Cerebellar nuclear complex (tissue), 1 donor: ENCODE measurements at places on chromosomes 16 and 17.

GRCh38 chr16:89052890-89053724 lies 40.5 kb upstream of the ACSF3 start:
- DNase-seq = peak; percentile 67

- no peak for DNase-seq
These were observed 72.1 kb downstream of the AMFR start for GRCh38 chr16:56353054-56353921.

DNA sequence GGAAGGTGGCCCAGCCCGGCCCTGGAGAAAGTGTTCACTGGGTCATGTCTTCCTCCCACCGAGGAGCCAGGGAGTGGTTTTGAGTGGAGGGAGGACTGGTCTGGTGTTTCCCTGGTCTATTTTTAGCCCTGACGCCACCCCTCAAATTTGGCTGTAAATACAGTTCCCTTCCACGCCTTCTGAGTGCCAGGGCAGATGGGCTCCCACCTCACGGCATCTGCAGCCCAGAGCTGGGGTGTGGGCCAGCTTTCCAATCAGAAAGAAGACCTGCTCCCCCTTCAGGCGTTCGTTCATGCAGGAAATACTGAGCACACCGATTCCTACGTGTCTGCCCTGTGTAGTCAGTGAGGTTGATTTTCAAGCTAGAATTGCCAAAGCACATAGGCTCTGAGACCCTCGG lies 53.7 kb downstream of the SNX20 start:
- no peak for DNase-seq

GRCh38 chr17:4519361-4519788 lies 20.7 kb downstream of the SPNS2 start:
- no peak for DNase-seq

GRCh38 chr17:49515196-49515770 lies 20.2 kb downstream of the NGFR start:
- peak; percentile 91 for DNase-seq

DNA sequence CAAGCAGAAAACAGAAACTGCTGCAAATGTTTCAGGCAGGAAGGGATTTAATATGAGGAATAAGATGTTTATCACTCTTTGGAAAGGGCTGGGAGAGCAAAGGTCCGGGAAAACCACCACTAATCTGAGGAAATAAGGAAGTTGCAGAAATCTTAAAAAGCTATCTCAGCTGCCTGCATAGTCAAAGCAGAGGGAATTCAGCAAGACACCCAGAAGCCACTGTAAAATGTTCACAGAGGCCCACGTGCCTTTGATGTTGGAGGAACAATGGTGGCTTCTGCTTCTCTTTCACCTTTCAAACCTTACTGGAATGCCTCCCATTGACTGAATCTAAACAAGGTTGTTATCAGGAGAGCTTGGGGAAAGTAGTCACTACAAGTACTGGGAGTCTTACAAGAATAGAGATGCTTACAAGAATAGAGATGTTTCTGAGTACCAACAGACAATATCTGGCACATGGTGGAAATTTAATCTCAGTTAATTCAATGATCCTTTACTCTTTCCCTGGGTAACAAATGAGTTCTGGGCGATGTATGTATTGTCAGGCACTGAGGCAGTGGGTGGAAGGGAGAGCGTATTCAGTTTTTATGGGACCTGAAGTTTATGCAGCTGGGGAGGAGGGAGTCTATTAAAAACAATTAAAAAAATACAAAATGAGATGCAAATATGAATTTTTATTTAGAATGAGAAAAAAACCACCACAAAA lies 56.1 kb upstream of the MED13 start:
- no peak for DNase-seq

DNA sequence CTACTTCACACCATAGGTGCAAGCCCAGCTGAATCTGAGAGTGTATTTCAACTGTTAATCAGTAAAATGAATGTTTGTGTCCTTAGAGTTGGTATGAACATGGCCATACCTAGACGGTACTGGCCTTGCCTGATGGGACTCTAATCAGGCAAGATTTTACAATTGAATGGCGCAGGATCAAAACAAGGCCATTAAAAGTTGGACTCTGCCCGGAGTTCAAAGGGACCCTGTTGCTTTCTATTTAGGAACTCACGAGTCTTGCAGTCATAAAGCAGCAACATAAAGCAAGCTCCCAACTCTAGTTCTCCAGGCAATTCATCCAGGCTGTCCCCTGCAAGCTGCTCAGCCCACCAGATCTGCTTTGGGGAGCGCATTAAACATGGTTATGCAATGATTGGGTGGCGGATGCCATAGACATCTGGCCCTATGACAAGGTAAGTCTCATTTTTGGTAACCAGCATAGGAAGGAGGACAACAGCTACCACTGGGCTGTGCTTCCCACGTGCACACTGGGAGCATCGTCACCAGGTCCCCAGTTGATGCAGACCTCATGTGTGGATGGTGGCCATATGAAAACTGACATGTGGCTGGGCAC lies 8.8 kb downstream of the TMEM186 start:
- no peak for DNase-seq

DNA sequence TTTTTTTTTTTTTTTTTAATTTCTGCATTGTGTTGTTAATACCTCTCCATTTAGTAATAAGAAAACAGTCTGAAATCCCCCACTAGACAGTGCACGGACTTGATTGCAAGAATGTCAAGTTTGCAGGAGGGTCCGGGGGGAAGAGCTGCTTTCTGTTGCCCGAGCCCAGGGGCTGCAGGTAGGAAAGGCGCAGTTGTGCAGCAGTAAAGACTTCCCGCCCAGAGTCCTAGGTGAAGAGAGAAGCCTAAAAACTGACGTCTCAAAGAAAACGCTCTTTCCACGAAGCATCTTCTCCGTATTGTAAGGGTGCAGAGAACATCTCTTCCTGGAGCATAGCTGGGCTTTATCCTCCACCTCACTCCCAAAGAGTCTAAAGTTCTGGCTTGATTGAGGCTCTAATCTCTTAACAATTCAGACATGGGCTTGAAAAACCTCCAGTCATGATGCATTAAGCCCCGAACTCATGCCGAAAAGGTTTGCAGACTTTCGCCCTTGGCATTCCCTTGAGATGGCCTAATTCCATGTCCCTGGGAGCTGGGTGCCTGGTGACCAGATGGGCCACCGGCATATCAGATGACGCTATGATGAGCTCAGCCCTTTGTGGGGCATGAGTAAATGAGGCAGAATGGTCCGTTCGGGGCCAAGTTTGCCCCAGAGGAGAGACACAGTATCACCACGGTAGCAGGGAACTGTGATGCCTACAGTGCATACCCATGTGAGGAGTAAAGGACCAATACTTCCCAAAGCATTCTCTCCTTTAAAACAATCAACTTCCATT lies 436.2 kb upstream of the ZFHX3 start:
- no peak for DNase-seq

DNA sequence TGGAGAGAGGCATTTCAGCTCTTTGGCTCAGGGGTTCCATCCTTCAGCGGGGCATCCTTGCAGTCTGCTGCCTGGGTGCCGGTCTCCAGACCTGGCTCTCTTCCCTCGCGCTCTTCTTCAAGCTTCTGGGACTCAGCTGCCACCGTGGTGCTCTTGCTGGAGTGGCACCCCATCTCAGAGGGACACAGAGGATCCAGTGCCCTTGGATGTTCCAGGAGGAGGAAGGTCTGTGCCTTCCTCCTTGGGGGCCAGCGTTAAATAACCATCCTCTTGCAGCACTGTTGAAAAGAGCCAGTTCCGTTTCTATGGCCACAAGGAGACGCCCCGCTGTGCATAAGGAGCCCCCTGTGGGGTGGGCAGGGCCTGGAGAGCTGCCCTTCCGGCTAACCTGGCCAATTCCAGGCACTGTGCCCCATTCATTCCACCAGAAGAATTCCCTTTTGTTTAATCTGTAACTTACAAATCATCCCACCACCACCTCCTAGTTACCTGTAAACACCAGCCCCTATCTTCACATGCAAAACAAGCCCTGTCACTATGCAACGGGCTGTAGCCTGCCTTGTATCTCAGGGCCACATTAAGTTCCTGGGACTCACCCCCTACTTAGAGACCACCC lies 8.6 kb downstream of the CHD9NB start:
- no peak for DNase-seq

- DNase-seq = no peak
These were observed 6.8 kb downstream of the FAM83G start for GRCh38 chr17:18997650-18998196.

DNA sequence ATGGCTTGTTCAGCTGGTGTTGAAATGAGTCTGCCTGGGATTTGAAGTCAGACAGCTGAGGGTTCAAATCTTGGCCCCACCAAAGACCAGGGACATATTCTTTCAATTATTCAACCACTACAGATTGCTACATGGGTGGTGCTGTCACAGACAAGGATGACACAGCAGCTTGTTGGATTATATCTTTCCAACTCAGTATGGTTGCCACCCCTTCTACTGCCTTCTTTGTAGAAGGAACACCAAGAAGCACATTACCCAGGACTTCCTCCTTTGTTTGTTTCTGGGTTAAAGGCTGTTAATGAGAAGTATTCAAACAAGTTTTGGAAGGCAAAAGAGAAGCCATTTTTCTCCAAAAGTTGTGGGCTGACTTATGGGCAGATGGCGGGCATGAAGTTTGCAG lies 78.6 kb downstream of the COPRS start:
- DNase-seq = no peak

GRCh38 chr17:17028059-17028877 lies 14.0 kb upstream of the MPRIP start:
- DNase-seq = no peak

- DNase-seq = peak; percentile 87
These were observed 4.5 kb downstream of the FBXL19 start for GRCh38 chr16:30927789-30928378.

DNA sequence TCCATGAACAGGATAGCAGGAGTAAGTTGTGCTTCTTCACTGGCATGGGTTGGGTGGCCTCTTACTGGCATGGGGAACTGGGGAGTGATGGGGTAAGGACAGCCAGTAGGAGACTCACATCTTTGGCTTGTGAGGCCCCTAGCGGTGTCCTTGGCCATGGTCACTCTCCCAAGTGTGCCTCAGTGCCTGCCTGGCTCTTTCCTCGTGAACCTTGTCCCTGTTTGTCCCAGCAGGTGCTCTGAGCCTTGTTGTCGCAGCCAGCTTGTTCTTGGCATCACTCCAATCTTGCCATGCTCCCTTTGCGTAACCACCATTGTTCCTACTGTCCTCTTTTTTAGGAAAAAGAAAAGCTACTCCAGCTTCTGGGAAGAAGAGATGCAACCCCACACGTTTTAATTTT lies 53.6 kb upstream of the SDK2 start:
- no peak for DNase-seq

GRCh38 chr17:62911114-62911513 lies 54.9 kb upstream of the TANC2 start:
- DNase-seq = no peak

- no peak for DNase-seq
These were observed 60.0 kb downstream of the USP22 start for GRCh38 chr17:20982589-20983358.

GRCh38 chr17:42554250-42555121 lies 1.8 kb downstream of the HSD17B1 start:
- no peak for DNase-seq

GRCh38 chr16:27242868-27243590 lies 25.5 kb downstream of the NSMCE1 start:
- no peak for DNase-seq

- DNase-seq = no peak
These were observed 455.8 kb upstream of the MAF start for GRCh38 chr16:80056324-80056723.

DNA sequence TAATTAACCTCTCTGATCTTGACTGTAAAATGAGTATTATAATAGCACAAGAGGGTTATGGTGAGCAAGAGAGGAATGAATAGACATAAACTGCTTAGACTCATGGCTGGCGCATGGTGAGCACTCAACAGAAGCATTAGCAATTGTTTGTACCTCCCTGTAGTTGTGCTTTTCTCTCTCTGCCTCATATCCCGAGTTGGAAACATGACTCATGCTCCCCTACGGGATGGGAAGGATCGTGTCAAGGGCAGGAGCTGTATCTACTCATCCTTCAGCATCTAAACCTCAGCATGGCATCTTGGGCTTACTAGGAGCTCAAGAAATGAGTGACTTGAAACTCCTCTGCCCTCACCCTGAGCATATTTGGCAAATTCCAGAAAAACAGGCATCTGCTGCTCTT lies 299.6 kb downstream of the MAP2K4 start:
- no peak for DNase-seq

- DNase-seq = no peak
These were observed 81.7 kb downstream of the GOSR1 start for GRCh38 chr17:30558686-30559545.

DNA sequence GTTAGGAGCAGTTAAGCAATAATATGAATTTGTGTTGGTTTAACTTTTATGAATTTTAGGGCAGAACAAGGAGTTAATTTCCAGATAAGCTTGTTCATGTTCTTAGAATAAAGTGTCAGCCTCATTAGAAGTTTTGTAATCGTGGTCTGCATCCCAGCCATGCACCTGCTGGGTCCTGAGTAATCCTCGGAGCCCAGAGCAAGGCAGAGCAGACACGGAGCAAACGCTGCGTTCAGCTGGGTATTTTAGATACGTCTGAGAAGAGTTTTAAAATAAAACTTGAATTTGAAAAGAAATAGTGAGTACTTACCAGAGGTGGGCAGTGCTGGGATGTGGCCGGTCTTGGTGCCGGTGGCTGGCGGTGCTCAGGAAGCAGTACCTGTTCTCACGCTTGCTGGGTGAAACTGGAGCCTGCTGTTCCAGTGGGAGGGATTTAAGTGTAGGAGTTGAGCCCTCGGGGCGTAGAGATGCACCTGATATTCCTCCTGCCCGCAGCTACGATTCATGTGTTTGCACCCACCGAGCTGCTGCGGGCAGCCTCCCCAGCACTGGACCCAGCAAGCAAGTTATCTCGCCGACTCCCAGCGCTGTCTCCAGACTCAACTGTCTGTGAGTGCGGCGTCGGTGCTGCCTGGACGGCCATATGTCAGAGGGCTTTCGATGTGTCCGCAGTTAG lies at the start of gene ZNF750:
ZNF750 (minus strand) TSS at position 406 of the 676 bp plus-strand sequence. CDS start 7,568 bp downstream, outside the sequence.
- DNase-seq = no peak

GRCh38 chr17:41009936-41010335 lies 1.0 kb upstream of the KRTAP3-1 start:
- no peak for DNase-seq

DNA sequence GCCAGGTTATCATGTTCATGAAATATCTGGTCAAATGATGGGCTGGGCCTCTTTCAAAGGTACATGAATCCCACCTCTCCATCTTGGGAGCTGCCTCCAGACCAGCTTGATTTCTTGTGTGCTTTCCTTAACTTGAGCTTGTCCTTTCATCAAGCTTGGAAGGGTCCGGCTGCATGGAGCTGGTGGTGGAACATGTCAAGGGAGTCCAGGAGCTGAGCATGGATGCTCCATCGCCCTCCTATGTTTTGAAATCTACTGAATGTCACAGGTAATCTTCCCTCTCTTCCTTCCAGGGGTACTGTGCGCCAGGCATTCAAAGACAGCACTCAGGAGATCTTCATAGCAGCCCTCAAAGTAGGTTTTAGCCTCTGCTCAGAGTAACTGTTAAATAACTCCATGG lies 105.8 kb downstream of the N4BP1 start:
- DNase-seq = no peak

GRCh38 chr17:82675476-82676245 lies 22.8 kb downstream of the RAB40B start:
- no peak for DNase-seq

DNA sequence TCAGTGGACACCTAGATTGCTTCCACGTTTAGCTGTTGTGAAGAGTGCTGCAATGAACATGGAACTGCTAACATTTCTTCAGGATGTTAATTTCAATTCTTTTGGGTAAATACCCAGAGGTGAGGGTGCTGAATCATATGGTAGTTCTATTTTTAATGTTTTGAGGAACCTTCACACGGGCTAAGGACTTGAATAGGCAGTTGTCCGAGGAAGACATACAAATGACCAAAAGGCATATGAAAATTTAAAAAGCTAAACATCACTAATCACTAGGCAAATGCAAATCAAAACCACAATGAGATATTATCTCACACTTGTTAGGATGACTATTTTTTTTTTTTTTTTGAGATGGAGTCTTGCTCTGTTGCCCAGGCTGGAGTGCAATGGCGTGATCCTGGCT lies 173.3 kb downstream of the PRKCB start:
- DNase-seq = no peak
